ENCODE measurements at places on chromosomes 11 and 22.

DNA sequence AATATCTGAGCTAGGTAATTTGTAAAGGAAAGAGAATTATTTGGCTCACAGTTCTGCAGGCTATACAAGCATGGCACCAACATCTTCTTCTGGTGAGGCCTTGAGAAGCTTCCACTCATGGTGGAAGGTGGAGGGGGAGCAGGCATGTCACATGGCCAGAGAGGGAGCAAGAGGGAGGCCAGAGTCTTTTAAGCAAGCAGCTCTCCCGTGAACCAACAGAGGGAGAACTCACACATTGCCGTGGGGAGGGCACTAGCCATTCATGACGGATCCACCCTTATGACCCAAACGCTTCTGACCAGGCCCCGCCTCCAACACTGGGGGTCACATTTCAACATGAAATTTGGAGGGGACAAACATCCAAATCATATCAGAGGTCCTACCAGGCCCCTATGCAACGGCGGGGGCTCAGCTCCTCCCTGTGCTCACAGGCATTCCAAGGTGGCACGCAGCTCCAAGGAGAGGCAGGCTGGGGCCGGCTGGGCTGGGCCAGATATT, 4.6 kb downstream of the C11orf96 start:
- peak; percentile 38 for DNase-seq

DNA sequence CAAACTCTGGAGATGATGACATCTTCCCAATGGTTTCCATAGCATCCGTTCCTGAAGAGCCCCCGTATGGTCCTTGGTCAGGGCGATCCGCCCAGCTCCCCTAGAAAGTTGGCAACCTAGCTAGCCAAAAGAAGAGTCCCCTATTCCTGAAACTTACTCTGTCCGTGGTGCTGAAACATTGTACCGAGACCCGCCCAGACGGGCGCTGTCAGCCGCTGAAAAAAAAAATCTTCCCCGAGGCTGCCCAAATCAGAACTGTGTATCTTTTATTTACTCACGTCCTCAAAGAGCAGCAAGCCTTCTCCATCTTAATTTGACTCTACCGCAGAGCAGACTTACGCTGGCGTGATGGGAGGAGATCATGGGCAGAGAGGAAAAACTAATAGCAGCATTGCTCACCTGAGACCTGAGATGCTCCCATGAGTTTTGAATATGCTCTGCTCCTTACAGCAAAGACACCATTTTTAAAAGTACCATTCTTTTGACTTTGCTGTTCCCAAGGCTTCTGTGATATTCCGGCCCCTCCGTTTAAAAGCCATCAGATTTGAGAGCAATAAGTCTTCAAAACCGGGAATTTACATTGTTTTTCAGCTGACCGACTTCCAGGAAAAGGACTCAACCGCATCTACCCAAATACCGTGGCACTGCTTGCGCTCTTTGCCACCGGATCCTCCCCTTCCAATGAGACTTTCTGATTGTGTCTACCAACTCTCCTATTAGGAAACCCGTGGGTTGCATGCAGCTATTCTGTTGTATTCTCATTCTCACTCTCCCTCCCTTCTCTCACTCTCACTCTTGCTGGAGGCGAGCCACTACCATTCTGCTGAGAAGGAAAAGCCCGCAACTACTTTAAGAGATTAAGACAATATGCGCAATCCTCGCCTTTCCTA, at the start of gene SLC17A6:
SLC17A6 (plus strand) TSS at position 786 of the 890 bp plus-strand sequence. CDS start 153 bp downstream, outside the sequence.
- DNase-seq, result peak; percentile 52

DNA sequence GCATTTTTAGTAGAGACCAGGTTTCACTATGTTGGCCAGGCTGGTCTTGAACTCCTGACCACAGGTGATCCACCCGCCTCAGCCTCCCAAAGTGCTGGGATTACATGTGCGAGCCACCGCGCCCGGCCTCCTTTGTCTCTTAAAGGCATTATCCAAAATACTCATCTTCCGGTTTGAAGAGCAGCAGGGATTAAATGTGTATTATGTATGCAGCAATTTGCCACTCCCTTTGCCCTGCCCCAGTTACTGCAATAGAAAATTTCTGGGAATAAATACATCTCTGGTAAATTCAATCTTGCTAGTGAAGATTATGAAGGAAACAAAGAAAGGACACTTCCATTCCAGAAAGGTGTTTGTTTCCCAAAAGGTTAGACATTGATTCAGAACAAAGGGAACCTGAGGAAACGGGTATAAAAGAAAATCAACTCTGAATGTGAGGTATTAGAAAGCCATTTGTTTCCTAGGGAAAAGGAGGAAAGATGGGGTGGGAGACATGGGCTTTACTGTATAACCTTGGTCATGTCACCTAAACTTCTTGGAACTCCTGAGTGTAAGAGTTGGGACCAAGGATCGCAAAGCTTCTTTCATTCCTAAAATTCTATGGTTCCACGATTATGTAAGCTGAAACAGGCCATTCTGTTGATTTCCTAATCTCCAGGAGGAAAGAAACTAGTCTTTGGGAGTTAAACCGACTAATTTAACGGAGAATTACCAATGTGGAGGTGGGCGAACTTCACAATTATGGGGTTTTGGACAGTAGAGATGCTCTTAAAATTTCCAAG, 959 bp upstream of the HIPK3 start:
- DNase-seq, result peak; percentile 12

DNA sequence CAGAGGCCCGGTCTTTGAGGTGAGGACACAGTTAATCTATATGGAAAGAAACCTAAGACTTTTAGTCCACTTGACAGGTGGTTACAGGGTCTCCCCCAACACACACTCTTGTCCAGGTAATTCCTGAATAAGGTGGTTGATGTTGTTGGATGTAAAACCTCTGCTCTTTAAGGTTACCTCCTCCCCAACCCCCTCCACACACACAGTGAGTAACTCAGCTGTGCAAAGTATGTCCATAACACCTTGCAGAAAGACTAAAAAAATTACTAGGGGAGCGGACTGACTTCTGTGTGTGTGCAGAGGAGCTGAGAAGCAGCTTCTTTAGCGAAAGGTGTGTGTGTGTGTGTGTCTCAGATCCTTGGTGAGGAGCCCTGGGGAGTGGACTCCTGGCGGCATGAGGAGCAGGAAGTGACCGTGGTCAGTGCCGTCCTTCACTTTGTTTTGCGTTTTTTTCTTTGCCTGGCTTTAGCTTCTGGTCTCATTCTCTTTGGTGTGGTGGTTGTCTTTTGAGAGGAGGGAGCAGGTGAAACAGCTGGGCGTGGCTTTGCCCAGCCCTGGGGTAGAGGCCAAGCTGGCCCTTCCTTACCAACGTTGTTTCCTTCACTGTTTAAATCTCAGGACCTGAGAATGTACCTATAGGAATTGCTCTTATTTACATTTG, 1.7 kb downstream of the ZBED4 start:
- DNase-seq, result peak; percentile 23

GRCh38 chr11:91257667-91258066, 967.0 kb upstream of the FAT3 start:
- no peak for DNase-seq

DNA sequence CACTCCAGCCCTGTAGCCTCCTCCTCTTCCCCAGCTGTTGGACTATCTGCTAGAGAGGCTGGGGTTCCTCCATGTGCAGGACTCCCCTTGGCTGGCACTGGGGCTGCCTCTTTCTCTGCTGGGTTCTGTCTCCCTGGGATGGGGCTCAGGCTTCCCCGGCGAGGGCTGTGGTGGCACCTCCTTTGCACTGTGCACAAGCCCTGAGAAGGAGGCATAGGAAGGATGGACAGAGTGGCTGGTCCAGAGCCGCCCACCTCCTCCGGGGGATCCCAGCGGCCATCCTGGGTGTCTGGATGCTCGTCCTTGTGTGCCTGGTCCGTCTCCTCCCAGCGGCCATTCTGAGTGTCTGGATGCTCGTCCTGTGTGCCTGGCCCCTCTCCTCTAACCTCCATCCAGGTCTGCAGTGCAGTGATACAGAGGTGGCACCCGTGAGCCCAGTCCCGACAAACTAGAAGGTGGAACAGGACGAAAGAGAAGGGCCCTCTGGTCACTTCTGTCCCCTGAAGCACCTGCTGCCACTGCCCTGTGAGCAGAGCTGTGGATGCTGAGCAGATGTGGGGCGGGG, 633.7 kb downstream of the BRD1 start:
- DNase-seq, result no peak

- DNase-seq, result no peak
Measured at GRCh38 chr22:32342977-32343376, 14.7 kb upstream of the RFPL3 start.

- no peak for DNase-seq
Measured at GRCh38 chr11:69508974-69509373, 27.5 kb downstream of the LINC01488 start.

DNA sequence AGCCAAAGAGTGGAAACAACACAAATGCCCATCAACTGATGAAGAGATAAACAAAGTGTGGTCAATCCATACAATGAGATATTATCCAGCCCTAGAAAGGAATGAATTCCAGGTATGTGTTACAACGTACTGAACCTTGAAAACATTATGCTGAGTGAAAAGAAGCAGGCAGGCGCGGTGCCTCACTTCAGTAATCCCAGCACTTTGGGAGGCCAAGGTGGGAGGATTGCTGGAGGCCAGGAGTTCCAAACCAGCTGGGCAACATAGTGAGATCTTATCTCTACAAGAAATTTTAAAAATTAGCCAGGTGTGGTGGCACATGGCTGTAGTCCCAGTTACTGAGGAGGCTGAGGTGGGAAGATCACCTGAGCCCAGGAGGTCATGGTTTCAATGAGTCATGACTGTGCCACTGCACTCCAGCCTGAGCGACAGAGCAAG, 24.6 kb upstream of the TESMIN start:
- no peak for DNase-seq

DNA sequence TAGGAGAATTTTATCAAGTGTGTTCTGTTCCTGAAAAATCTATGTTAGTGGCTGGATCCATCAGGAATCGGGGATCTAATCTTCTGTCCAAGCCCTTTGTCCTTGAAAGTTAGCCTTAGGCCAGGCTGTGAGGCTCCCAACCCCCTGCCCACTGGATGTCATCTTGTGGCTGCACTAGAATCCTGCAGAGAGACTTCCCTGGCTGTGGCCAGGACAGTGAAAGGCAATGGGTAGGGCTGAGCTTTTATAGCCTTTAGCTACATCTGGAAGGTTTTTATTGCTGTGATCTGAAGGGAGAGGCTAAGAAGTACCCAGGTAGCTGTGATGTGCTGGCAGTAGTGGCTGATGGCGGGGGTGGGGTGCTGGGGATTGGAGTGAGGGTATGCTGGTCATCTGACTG, 2.1 kb downstream of the OAF start:
- DNase-seq, result no peak

- no peak for DNase-seq
Measured at GRCh38 chr11:78973876-78974275, 399.2 kb upstream of the NARS2 start.

DNA sequence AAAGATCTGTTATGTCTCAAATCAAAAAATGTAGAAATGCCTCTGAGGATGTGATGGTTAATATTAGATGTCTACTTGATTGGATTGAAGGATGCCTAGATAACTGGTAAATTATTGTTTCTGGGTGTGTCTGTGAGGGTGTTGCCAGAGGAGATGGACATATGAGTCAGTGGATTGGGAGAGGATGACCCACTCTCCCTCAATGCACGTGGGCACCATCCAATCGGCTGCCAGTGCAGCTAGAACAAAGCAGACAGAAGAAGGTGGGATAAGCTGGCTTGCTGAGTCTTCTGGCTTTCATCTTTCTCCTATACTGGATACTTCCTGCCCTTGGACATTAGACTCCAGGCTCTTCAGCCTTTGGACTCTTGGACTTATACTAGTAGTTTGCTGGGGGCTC, 430.3 kb downstream of the SOX6 start:
- no peak for DNase-seq

DNA sequence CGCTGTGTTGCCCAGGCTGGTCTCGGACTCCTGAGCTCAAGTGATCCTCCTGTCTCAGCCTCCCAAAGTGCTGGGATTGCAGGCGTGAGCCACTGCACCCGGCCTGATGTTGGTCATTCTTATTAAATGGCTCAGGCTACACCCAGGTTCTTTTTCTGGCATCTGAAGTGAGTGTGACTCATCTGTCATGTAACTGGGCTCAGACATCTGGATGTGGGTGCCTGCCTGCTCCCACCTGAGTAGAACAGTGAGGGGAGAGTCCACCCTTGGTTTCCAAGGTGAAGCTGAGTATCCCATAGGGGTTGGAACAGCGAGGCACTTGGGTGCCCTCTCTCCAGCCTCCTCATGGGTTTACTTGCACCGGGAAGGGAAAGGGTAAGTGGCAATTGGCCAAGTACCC, 36.7 kb upstream of the EIF3D start:
- DNase-seq, result no peak

- DNase-seq, result no peak
Measured at GRCh38 chr22:38965614-38966379, 8.4 kb downstream of the APOBEC3A start.

GRCh38 chr11:79813551-79813950, 372.7 kb upstream of the TENM4 start:
- DNase-seq, result no peak

DNA sequence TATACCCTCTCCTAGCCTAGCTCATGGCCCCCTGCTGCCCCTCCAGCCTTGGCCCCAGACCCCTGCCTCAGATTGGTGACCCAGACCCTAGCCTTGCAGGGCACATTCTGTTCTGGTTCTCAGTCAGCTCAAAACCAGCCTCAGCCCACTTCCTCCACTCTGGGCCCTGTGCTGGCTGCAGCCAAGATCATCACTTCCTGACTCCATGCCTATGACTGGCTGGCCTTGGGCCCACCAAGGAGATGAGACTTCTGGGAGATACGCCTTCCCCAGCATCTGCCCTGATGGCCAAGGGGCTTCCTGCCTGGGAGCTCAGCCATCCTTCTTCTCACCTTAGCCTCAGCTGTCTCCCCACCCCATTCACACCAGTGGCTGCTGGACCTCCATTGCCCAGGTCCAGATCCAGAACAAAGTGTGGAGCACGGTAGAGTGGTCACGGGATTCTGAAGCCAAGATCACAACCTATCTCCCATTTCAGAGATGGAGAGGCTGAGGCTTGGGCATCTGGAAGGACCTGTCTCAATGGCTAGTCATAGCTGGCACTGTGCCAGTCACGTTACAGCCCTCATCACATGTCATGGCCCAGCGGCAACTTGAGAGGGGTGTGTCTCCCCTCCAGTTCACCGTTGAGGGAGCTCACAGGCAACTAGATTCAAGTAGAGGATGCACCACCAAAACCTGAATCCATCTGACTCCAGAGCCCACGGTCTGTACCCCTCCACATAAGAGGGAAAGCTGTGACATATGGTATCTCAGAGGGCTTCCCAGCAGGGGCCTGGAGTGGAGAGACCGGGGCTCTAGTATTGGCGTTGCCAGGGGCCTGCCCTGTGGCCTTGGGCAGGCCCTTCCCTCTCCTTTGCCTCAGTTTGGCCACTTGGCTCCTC, 43.0 kb upstream of the KLHL35 start:
- peak; percentile 8 for DNase-seq

DNA sequence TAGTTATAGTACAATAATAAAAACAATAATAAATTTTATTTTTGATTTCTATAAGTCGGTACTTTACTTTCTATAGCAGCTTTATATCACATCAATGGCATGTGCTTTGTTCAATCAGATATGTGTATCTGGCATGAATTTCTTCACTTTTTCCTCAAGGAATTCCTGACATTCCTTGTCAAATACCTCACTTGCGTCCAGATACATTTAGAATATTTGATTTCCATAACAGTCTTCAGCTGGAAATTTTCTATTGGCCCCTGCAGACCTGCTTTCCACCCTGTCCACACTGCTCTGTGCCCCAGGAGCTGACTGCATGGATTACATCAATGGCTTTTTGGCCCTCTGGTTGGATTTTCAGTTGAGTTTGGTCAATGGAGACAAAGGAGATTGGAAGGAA, 93.2 kb downstream of the FAR1 start:
- no peak for DNase-seq
